ENCODE measurements at places on chromosomes 11 and 22. TPM values are rescaled to one million over a fixed set of nuclear protein-coding genes. Genes with fewer than 3 reads are reported as not detected.

DNA sequence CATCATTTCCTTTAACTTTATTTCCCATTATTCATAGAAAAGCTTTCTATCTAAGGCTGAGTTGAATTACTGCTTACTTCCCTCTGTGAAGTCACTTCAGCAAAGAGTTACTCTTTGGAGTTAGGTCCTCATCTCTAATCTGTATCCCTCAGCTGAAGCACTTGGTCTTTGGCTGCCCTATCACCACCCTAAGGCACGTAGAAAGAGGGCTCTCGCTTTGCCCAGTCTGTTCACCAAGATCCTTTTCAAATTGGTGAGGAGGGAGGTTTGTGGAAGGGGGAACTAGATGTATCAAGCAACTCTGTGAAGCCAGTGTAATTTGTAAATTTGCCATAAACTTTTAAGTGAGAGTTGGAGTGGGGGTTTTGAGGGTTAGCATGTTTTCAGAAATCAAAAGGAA is 43.4 kb downstream of the PAX6 start:
- no peak overlapping the region for H3K27ac ChIP-seq
- no peaks in the 10 kb centered on the region for H3K4me1 ChIP-seq
- peaks cover 2% of the 10 kb centered on the region for H3K36me3 ChIP-seq
- DNase-seq = no peak

Gene APOL5
- not detected for total RNA-seq

DNA sequence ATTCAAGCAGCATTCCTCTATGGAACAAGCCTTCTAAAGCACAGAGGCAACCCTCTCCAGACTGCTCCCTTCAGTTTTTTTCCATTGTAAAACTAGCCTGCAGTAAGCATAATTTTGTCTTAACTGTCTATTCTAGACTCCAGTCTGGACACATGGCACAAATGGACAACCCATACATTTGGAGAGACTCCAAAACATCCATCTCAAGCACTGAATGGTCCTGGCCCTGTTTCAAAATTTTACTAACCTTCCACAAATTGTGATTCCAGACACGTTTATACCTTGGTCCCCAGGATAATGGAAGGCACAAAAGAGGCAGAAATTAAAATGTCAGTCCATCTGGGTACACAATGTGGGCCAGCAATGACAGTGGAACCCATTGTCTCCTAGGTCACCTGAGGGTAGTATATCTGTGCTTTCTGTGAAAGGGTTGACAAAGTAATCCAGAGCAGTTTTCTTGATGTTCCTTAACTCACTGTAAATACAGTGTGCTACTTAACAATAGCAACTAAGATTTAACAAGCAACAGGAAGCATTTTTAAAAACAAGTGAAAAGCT is 16.2 kb upstream of the SESN3 start:
- DNase-seq = no peak
- H3K4me3 ChIP-seq = no peak overlapping the region

DNA sequence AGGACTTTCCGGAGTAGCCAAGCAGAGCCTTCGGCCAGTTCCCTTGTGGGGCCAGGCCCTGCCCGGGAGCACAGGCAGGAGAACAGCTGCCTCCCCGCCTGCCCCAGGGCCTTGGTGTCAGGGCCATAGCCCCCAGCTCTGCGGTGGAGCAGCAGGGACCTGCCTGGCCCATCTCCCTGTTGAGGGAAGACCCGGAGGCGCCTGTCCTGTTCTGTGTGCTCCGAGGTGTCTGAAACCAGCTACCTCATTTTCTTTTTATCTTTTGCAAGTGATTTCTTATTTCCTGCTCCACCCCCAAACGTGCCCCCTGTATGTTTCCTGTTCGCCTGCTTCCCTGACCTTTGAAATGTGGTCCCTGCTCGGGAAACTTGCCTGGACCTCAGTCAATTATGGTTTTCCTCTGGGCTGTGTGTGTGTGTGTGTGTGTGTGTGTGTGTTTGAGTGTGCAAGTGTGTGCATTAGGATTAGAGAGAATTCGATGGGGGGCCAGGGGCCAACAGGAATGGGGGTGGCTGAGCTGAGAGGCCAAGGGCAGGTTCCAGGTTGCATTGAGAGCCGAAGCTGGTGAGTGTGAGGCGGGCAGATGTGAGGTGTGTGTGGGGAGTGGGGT is 19.1 kb downstream of the LRP5 start:
- DNase-seq = peak; percentile 59
- H3K4me1 ChIP-seq = peaks cover 68% of the 10 kb centered on the region
- peak overlapping the region; percentile 69 for H3K27ac ChIP-seq
- no peaks in the 10 kb centered on the region for H3K27me3 ChIP-seq

Gene STX3
- 8.3 TPM for total RNA-seq

GRCh38 chr11:21257461-21257860 is 588.1 kb downstream of the NELL1 start:
- DNase-seq = no peak
- H3K27me3 ChIP-seq = no peaks in the 10 kb centered on the region
- no peak overlapping the region for H3K27ac ChIP-seq
- H3K36me3 ChIP-seq = no peaks in the 10 kb centered on the region

DNA sequence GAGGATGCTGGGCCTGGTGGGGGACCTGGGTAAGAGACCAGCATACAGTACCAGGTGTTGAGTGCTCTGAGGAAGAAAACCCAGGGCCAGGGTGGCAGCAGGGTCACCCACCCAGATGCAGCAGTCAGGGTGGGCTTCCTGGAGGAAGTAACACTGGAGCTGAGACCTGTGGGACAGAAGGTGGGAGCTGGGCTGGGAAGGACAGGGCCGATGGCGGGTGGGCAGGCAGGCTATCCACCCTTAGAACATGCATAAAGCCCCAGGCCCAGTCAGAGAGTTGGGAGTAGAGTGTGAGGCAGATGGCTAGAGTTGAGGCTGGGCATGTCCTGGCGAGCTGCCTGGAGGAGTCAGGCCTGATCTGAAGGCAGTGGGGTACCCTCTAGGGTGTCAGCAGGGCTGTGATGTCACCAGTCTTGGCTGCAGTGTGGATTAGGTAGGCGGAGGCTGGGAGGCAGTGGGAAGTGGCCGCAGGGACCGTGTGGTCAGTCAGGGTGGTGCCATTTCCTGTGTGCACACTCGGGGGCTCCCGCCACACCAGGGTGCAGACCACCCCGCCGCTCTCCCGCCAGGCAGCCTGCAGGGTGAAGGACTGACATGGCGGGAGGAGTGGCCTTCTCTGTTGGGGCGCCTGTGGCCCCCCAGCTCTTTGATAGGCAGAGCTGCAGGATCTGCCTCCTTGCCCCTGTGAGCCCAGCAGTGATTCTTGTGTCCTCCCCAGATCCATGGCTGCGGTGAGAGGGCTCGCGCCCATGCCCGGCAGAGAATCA is 35.3 kb downstream of the IGHMBP2 start:
- DNase-seq = no peak
- no peaks in the 10 kb centered on the region for H3K4me1 ChIP-seq
- H3K36me3 ChIP-seq = peaks cover 5% of the 10 kb centered on the region
- H3K27me3 ChIP-seq = no peaks in the 10 kb centered on the region

- peaks cover 34% of the 10 kb centered on the region for H3K36me3 ChIP-seq
- H3K27ac ChIP-seq = peak overlapping the region; percentile 91
- peak overlapping the region; percentile 86 for H3K4me3 ChIP-seq
- H3K4me1 ChIP-seq = peaks cover 69% of the 10 kb centered on the region
Observed at GRCh38 chr11:61967924-61968757, 707 bp upstream of the FTH1 start.

Gene CTTN
- 9.9 TPM for total RNA-seq

Gene PUS3
- total RNA-seq = 15.4 TPM

- no peaks in the 10 kb centered on the region for H3K4me1 ChIP-seq
- peaks cover 26% of the 10 kb centered on the region for H3K27me3 ChIP-seq
- H3K27ac ChIP-seq = no peak overlapping the region
- no peak overlapping the region for H3K4me3 ChIP-seq
- no peak for DNase-seq
- H3K36me3 ChIP-seq = no peaks in the 10 kb centered on the region
Observed at GRCh38 chr22:22895776-22896445, 8.3 kb downstream of the IGLL5 start.

DNA sequence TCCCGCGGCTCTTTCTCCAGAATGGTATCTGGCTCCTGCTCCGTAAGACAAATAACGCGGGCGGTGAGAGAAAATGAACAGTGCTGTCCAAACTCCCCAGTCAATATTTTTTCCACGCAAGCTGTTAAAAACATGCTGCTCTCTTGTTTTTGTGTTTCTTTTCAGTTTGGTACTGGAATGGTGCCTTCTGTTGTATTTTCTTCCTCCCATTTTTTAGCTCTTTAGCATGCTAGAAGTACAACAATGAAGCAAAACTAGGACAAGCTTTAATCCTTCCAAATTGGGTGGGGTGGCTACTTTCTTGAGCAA is 599 bp upstream of the PPP2R1B start:
- no peak for DNase-seq
- H3K27me3 ChIP-seq = no peaks in the 10 kb centered on the region
- peaks cover 30% of the 10 kb centered on the region for H3K4me1 ChIP-seq
- H3K27ac ChIP-seq = peak overlapping the region; percentile 98
- H3K4me3 ChIP-seq = peak overlapping the region; percentile 99

- H3K4me1 ChIP-seq = no peaks in the 10 kb centered on the region
- H3K4me3 ChIP-seq = no peak overlapping the region
- no peaks in the 10 kb centered on the region for H3K27me3 ChIP-seq
- no peak for DNase-seq
- H3K27ac ChIP-seq = no peak overlapping the region
- peaks cover 5% of the 10 kb centered on the region for H3K36me3 ChIP-seq
Observed at GRCh38 chr22:37973271-37974170, 10.8 kb downstream of the SOX10 start.

GRCh38 chr22:50606165-50606945 is 5.8 kb downstream of the MAPK8IP2 start:
- H3K4me1 ChIP-seq = peaks cover 3% of the 10 kb centered on the region
- DNase-seq = no peak
- H3K4me3 ChIP-seq = no peak overlapping the region
- no peak overlapping the region for H3K27ac ChIP-seq

- no peak overlapping the region for H3K27ac ChIP-seq
- H3K36me3 ChIP-seq = no peaks in the 10 kb centered on the region
- H3K27me3 ChIP-seq = peaks cover 1% of the 10 kb centered on the region
- DNase-seq = no peak
- H3K4me3 ChIP-seq = no peak overlapping the region
Observed at GRCh38 chr11:11456866-11457265, 103.8 kb upstream of the CSNK2A3 start.

Gene UBQLNL
- total RNA-seq = not detected

GRCh38 chr11:126060757-126061171 is 1.9 kb downstream of the CDON start:
- no peak overlapping the region for H3K27ac ChIP-seq
- no peak overlapping the region for H3K4me3 ChIP-seq
- DNase-seq = no peak
- no peaks in the 10 kb centered on the region for H3K36me3 ChIP-seq

- H3K4me3 ChIP-seq = no peak overlapping the region
- no peak overlapping the region for H3K27ac ChIP-seq
- no peaks in the 10 kb centered on the region for H3K36me3 ChIP-seq
- H3K27me3 ChIP-seq = peaks cover 12% of the 10 kb centered on the region
- no peak for DNase-seq
Observed at GRCh38 chr11:72569966-72570892, 104.0 kb downstream of the PDE2A start.

GRCh38 chr11:47010179-47010578 is 73.6 kb downstream of the CSTPP1 start:
- no peak overlapping the region for H3K4me3 ChIP-seq
- H3K27ac ChIP-seq = no peak overlapping the region
- DNase-seq = no peak
- H3K36me3 ChIP-seq = no peaks in the 10 kb centered on the region
- H3K27me3 ChIP-seq = no peaks in the 10 kb centered on the region

DNA sequence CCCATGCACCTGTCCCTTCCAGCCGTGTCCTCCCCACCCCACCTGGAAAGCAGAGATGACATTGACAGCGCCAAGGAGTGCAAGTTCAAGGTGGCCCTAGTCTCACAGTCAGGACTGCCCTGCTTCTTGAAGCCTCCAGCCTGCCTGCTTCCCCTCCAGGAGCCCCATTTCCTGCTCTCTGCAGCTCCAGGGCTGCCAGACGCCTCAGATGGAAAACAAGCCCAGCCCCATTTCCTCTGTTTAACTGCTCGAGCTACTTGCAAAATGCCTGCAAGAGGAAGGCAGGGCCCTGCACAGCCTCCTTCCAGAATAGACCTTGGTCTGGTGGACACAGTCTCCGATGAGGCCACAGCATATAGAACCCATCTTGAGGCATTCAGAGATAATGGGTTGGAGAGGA is 5.0 kb upstream of the DGKZ start:
- H3K36me3 ChIP-seq = no peaks in the 10 kb centered on the region
- peaks cover 57% of the 10 kb centered on the region for H3K4me1 ChIP-seq
- DNase-seq = peak; percentile 32
- H3K27me3 ChIP-seq = no peaks in the 10 kb centered on the region
- no peak overlapping the region for H3K4me3 ChIP-seq

DNA sequence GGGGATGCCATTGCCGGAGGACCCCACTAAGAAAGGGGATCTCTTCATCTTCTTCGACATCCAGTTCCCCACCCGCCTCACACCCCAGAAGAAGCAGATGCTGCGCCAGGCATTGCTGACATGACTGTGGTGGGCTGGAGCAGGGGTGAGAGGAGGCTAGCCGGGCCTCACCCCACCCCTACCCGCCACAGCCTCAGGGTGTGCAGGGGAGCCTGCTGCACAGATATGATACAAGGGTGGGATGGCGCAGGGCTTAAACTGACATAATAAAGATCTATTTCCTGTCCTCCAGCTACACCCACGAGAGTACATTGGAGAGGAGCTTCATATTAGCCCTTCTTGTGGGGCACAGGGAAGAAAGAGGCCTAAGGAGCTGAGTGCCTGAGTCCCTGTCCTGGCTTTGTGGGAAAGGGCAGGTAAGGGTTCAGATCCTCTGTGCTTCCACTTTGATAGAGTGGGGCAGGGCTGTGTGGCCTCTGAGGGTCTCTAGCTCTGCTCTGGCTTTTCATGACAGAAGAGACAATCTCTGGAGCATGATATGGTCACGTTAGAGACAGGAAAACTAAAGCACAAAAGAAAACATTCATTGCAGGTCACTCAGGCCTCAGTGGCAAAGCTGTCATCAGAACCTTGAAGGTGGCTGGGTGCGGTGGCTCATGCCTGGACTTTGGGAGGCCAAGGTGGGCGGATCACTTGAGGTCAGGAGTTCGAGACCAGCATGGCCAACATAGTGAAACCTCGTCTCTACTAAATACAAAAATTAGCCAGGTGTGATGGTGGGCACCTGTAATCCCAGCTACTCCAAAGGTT is 12.4 kb downstream of the UCP2 start:
- no peaks in the 10 kb centered on the region for H3K27me3 ChIP-seq
- no peak overlapping the region for H3K4me3 ChIP-seq
- peaks cover 24% of the 10 kb centered on the region for H3K36me3 ChIP-seq
- peaks cover 72% of the 10 kb centered on the region for H3K4me1 ChIP-seq
- peak overlapping the region; percentile 75 for H3K27ac ChIP-seq
- DNase-seq = peak; percentile 67

- H3K36me3 ChIP-seq = no peaks in the 10 kb centered on the region
- H3K4me1 ChIP-seq = peaks cover 20% of the 10 kb centered on the region
- peak overlapping the region; percentile 13 for H3K27ac ChIP-seq
- peaks cover 1% of the 10 kb centered on the region for H3K27me3 ChIP-seq
Observed at GRCh38 chr11:17256512-17256911, 20.0 kb upstream of the NUCB2 start.

Measured in activated CD8-positive, alpha-beta T cell treated with anti-CD3 and anti-CD28 coated beads for 36 hours (primary cell).